ENCODE measurements at places on chromosomes 4 and X.

DNA sequence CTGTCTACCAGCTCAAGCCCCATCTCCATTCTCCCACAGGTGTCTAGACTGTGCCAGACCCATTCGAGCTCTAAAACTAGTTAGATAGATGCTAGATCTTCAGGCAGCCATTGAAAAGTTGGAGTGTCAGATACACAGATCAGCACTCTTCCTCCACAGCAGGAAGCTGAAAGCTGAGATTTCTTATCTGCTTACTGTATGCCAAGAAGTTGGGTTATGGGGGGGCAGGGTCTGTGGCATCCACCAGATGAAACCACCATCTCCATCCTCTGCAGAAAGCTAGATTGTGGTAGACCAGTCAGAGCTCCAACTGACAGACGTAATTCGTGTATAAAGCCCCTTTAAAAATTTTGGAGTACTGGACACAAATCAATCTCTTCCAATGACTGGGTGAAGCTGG lies 54.8 kb downstream of the ADAM29 start:
- no peaks in the 10 kb centered on the region for H3K27me3 ChIP-seq
- no peak overlapping the region for H3K27ac ChIP-seq
- H3K4me3 ChIP-seq: no peak overlapping the region
- no peak for DNase-seq
- no peaks in the 10 kb centered on the region for H3K4me1 ChIP-seq

- H3K27me3 ChIP-seq: no peaks in the 10 kb centered on the region
- H3K4me3 ChIP-seq: no peak overlapping the region
- H3K36me3 ChIP-seq: no peaks in the 10 kb centered on the region
- no peaks in the 10 kb centered on the region for H3K4me1 ChIP-seq
- no peak for DNase-seq
Observed at GRCh38 chr4:120491481-120491880, 424.8 kb upstream of the MAD2L1 start.

DNA sequence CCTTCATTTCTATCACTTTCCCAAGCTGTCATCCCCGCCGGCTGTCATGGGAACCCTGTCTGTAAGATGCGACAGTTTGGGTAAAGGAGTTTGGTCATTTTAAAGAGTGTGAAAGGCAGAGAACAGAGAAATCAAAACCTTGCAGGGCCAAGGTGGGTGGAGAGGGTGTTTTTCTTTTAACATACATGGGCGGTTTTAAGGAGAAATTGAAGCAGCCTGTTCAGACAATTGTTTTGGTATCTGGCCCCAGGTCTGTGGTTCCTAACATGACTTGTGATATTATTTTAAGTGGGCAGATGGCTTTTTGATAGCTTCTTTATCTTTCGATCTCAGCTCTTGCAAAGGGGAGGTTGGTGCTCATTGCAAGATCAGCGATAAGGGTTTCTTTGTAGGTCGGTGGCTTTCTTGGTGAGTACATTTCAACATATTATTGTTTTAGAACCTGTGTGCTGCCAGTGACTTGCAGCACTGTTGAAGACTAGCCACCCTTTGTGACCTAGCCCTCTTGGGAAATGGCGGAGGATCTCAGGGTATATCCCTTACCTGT lies 3.7 kb downstream of the PPP1R3F start:
- H3K27me3 ChIP-seq: no peaks in the 10 kb centered on the region
- DNase-seq: no peak
- no peak overlapping the region for H3K27ac ChIP-seq
- H3K36me3 ChIP-seq: no peaks in the 10 kb centered on the region
- peaks cover 9% of the 10 kb centered on the region for H3K4me1 ChIP-seq

- H3K36me3 ChIP-seq: no peaks in the 10 kb centered on the region
- no peaks in the 10 kb centered on the region for H3K4me1 ChIP-seq
Observed at GRCh38 chr4:41796545-41797210, 48.2 kb upstream of the PHOX2B start.

DNA sequence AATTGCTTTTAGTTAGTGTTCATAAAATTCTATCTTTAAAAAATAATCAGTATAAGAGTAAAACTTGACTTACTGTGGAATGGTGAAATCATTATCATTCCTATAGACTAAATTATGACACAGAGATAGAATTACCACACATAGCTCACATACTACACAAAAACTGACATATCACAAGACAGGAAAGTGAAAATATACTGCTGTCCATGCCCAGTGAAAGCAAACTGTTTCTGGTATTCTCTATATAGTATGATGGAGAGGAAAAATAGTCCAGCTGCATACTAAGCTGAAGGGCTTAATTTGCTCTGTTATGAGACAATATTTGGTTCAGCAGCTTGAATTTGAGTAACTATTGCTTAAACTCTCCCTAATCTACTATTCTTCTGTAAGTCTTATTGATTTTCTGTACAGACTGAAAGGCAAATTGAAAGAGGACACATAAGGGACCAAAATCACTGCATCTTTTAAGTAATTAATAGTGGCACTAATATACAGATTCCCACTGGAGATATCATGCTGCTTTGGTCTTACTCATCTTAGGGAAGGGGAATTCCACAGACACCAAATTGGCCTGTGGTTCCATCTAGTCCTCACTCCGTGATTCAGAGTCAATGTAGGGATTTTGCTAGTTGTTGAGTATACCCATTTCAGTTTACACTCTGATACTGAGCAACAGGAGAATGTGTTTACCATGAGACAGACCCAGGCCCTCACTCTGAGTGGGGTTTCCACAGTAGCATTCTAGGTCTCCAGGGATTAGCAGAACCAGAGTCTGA lies 47.4 kb upstream of the AGA start:
- H3K27ac ChIP-seq: no peak overlapping the region
- H3K27me3 ChIP-seq: no peaks in the 10 kb centered on the region
- no peak for DNase-seq
- no peaks in the 10 kb centered on the region for H3K36me3 ChIP-seq
- 0 out of 2 replicates have a peak, but pooled peaks cover 1% of the 10 kb centered on the region for H3K4me1 ChIP-seq

GRCh38 chrX:52576946-52577345 lies 60.1 kb upstream of the XAGE1B start:
- H3K4me1 ChIP-seq: no peaks in the 10 kb centered on the region
- no peak overlapping the region for H3K27ac ChIP-seq
- no peaks in the 10 kb centered on the region for H3K27me3 ChIP-seq
- H3K36me3 ChIP-seq: no peaks in the 10 kb centered on the region
- H3K4me3 ChIP-seq: no peak overlapping the region

- no peaks in the 10 kb centered on the region for H3K36me3 ChIP-seq
- no peak overlapping the region for H3K4me3 ChIP-seq
- H3K4me1 ChIP-seq: no peaks in the 10 kb centered on the region
- no peak overlapping the region for H3K27ac ChIP-seq
- H3K27me3 ChIP-seq: no peaks in the 10 kb centered on the region
Observed at GRCh38 chr4:7254736-7255487, 62.6 kb downstream of the SORCS2 start.

DNA sequence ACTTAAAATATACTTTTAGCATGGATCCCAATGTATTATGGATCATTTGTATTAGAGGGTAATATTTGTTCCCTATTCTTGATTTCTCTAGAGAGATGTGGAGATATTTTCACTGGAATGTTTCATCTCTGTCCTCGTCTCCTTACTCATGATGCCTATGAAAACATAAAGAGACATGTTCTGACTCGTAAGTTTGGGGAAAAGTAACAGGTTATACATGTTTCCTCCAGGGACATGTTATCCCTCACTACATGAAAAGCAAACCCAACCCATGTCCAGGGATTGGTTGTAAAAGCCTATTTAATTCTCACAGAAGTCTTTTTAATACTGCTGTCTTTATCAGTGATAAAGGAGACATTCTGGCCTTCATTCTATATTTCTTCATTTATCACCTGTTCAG lies 621.4 kb downstream of the GABRG1 start:
- H3K27me3 ChIP-seq: no peaks in the 10 kb centered on the region
- H3K4me3 ChIP-seq: no peak overlapping the region
- H3K36me3 ChIP-seq: no peaks in the 10 kb centered on the region
- no peak overlapping the region for H3K27ac ChIP-seq
- DNase-seq: no peak
- H3K4me1 ChIP-seq: no peaks in the 10 kb centered on the region

DNA sequence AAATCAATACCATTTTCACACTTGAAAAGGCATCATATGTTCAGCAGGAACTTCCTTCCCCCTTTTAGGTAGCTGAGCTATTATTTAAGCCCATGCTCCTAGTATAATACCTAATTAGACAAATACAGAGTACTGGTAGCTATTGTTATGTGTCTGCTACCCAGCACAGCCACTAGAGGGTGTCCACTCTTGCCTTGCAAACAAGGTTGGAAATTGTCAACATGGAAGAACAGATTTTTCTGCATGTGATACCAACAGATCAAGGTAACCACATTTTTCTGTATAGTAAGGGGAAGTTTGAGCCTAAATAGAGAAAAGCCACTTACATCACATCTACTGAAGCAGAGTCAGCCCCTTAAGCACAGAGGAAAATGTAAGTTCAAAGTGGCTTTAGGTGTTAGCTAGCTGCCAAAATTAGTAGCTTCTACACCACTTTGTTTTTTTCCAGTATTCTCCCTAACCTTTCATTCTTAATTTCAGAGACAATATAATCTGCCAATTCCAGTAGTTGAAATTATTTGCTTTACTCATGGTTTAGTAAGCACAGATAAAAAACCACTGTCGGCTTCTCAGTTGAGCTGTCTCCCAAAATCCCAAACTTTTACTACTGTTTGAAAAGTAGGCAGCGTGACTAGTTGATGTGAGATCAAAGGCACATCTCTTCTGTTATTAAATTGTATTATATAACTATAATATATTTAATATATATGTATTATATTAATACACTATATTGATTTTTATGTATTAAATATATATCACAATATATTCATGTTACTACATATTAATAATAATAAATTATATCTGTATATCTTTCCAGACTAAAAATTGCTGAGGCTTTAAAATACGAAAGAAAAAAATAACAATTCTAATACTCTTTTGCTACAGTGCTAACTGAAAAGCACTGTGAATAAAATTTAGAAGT lies 38.2 kb downstream of the EDNRA start:
- H3K27ac ChIP-seq: no peak overlapping the region
- no peaks in the 10 kb centered on the region for H3K36me3 ChIP-seq
- DNase-seq: peak; percentile 64
- no peak overlapping the region for H3K4me3 ChIP-seq
- no peaks in the 10 kb centered on the region for H3K4me1 ChIP-seq
- no peaks in the 10 kb centered on the region for H3K27me3 ChIP-seq

DNA sequence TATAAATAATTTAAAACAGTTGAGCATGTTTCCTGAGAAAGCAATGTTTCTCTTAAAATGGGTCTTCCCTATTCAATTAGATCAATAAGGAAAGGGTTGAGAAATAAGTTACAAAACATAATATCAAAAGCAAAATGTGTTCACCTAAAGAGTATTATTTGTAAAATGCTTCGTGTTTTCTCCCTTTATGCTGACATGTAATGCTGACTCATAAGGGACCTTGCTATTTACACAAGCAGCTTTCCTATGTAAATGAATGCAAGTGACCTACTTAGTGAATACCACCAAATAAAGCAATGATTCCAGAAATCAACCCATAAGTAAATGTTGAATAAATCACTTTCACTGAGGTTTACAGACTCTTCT lies 91.5 kb downstream of the ELOVL6 start:
- peak overlapping the region; percentile 49 for H3K27ac ChIP-seq
- peaks cover 37% of the 10 kb centered on the region for H3K4me1 ChIP-seq
- H3K27me3 ChIP-seq: no peaks in the 10 kb centered on the region
- no peaks in the 10 kb centered on the region for H3K36me3 ChIP-seq
- H3K4me3 ChIP-seq: no peak overlapping the region
- DNase-seq: no peak

- H3K27ac ChIP-seq: no peak overlapping the region
- no peaks in the 10 kb centered on the region for H3K27me3 ChIP-seq
- no peak overlapping the region for H3K4me3 ChIP-seq
- H3K4me1 ChIP-seq: peaks cover 3% of the 10 kb centered on the region
- no peaks in the 10 kb centered on the region for H3K36me3 ChIP-seq
- DNase-seq: no peak
Observed at GRCh38 chr4:118356731-118357130, 3.9 kb upstream of the PRSS12 start.

All from Caco-2 (cell line).